Fibroblast of villous mesenchyme (primary cell): ENCODE measurements at places on chromosomes 3 and 15.

DNA sequence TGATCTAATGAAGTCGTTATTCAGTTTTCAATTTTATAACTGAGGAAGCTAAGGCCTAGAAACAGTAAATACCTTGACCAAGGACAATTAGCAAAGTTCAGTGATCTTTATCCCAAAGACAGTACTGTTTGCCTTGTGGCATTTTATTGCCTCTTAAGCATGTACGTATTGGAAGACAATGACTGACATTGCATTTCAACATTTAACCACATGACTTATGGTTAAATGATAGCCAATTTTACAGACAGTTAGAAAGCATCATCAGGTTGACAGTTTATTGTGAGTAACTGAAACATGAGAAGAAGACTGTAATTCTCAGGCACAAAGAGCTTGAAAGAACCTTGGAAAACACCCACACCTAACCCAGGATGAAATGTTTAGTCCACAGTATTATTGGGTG, 390.8 kb upstream of the ZNF385D start:
- no peak for DNase-seq

- DNase-seq = no peak
Observed at GRCh38 chr3:23162934-23163333, 40.2 kb upstream of the UBE2E2 start.

GRCh38 chr15:50219820-50220219, 37.8 kb downstream of the SLC27A2 start:
- peak; percentile 22 for DNase-seq

DNA sequence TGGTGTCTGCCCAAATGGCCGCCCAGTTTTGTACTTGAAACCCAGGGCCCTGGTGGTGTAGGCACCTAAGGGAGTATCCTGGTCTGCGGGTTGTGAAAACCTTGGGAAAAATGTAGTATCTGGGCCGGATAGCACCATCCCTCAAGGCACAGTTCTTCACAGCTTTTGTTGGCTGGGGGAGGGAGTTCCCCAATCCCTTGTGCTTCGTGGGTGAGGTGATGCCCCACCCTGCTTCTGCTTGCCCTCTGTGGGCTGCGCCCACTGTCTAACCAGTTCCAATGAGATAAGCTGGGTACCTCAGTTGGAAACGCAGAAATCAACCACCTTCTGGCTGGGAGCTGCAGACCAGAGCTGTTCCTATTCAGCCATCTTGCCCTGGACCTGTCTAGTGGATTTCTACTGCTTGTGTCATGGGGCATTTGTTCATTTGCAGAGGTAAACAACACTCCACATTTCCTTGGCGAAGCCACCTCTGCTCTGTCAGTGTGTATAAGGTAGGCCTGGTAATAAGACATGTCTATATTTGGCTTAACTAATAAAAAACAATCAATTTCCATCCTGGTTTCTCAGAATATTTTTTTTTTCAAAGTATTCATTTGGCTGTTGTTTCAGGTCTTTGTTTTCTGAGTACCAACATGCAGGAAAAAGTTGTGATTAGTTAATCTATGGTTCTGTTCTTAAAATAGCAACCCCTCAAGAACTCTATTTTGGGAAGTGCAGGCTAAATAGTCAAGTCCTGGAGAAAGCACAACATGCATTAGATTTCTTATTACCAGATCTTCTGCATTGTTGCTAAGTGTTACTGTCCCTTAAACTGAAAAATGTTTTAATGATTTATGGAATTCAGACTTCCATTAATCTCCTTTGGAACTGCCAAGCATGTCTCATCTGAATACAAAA, 304.3 kb downstream of the ZIC1 start:
- no peak for DNase-seq

GRCh38 chr3:98906230-98906629, 4.7 kb upstream of the DCBLD2 start:
- peak; percentile 74 for DNase-seq

DNA sequence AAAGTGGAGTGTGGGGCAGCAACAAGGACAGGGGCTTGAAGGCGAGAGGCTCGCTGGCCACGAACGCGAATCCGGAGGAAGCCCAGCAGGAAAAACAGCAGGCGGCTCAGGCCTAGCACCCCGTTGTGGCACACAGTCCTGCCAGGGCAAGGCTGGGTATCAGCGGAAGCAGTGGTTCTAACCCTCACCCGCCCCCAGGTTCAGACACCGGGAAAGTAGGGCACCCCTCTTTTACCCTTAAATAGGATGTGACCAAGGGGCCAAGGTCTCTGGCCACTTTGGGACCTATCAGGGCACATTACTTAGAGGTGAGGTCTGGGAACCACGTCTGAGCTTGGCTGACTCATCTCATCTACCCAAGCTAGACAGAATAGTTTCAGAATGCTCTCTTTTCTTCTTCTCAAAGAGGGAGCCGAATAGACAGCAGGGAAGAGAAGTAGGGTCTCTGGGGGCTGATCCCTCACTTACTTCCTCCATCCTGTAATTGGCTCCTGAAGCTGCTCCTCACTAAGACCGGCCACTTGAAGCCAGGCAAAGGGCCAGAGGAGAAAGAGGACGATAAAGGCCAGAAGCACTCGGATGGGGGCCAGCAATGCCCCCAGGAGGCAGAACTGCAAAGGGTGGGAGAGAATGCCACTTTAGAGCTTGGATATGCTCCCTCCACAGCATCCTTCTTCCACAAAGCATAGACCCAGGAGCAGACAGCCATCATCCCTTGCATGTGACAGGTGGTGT, 1.7 kb downstream of the LPCAT4 start:
- no peak for DNase-seq

GRCh38 chr3:178329936-178330335, 206.3 kb upstream of the KCNMB2 start:
- peak; percentile 66 for DNase-seq

DNA sequence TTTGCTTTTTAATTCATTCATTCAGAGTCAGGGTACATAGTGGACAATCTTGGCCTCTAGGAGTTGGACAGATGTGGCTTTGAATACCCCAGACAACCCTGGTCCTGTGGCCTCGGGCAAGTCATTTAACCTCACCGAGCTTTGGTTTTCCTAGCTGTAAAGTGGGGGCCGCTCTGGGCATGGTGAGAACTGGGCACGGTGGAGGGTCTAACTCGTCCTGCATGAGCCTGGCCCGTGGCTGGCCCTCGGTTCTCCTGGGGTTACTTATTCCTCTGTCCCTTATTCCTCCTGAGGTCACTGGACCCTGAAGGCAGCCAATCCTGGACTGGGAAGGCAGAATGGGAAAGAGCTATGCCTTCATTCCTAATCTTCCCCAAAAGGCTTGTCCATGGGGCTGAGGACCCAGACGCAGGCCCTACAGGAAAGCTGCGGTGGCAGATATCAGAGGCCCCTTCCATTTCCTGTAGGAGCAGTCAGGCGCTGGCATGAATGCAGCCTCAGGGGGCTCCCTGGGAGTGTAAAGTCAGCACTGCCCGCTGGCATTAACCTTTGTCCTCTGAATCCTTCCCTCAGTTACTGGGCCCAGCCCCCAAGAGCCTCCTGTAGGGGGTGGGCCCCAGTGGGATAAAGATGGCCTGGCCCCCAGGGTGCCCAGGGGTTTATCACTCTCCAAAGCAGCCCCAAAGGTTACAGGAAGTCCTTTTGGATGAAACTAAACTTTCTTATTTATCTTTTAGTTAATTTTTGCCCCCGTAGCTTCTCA, 17.9 kb upstream of the SEC13 start:
- DNase-seq = no peak

GRCh38 chr3:38374221-38374620, 27.6 kb downstream of the XYLB start:
- no peak for DNase-seq

GRCh38 chr15:39181056-39181747, 399.7 kb upstream of the THBS1 start:
- peak; percentile 30 for DNase-seq

- DNase-seq = no peak
Observed at GRCh38 chr3:133521946-133522345, 51.5 kb upstream of the CDV3 start.

GRCh38 chr15:48514103-48514816, 131.2 kb downstream of the FBN1 start:
- DNase-seq = peak; percentile 72

DNA sequence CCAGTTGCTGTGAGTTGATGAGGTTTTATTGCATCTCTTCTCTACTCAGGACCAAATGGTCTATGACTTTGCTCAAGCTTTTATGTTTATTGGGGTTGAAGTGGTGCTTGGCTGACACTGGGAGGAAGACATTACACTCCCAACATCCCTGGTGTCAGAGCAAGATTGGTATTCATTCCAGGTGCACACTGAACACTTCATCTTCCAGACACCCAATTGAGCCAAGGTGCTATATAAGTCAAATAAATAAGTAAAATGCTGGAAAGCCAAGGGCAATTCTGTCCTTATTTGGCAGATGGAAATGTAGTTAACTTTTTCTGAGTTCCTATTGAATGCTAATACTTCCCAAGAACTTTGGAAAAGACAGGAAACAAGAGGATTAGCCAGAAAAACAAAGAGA, 53.2 kb upstream of the CDV3 start:
- DNase-seq = no peak

DNA sequence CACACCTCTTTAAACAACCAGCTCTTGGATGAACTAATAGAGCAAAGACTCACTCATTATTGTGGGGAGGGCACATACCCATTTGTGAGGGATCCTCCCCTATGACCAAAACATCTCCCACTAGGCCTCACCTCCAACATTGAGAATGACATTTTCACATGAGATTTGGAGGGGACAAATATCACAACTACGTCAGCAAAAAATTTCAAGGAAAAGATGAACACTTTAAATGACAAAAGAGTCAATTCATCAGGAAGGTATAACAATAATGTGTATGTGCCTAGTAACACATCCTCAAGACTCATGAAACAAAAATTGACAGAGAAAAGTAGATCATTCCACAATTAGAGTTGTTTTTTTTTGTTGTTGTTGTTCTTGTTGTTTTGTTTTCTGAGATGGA, 38.4 kb upstream of the CHD2 start:
- no peak for DNase-seq

DNA sequence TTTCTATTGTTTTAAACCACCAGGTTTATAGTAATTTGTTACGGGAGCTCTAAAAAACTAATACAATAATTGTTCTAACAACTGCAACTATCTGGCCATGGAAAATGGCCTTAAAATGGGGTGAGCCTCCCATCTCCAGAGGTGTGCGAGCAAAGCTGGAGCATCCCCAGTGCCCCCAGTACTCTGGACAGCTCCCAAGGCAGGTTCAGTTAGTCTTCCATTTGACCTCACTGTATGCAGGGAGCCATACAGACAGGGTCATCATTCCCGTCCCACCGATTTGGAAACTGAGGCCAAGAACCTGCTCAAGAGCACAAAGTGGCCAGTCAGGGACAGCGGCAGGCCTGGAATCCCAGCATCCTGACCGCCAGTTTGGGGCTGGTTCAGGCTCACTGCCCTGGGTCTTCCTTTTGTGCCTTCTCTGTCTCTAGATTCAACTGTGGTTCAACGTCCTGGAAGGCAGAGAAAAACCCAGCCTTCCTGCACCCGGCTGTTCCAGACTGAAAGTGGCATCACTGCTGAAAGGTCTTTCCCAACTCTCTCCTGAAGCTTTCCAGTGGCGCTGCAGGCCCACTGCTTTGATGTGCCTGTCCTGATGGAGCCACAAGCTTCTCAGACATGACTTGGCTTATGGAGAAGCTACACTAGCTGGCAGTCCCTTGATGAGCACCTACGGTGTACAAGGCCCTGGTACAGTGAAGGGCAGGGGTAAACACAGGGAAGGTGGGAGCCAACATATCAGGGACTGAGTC, 76.6 kb upstream of the LINGO1 start:
- no peak for DNase-seq

GRCh38 chr3:49017971-49018706, at the start of gene DALRD3:
DALRD3 (minus strand) TSS chr3:49018580; CDS start chr3:49018564, 16 bp downstream.
- peak; percentile 60 for DNase-seq

GRCh38 chr3:49295489-49296058, 18.5 kb upstream of the C3orf62 start:
- DNase-seq = peak; percentile 59

DNA sequence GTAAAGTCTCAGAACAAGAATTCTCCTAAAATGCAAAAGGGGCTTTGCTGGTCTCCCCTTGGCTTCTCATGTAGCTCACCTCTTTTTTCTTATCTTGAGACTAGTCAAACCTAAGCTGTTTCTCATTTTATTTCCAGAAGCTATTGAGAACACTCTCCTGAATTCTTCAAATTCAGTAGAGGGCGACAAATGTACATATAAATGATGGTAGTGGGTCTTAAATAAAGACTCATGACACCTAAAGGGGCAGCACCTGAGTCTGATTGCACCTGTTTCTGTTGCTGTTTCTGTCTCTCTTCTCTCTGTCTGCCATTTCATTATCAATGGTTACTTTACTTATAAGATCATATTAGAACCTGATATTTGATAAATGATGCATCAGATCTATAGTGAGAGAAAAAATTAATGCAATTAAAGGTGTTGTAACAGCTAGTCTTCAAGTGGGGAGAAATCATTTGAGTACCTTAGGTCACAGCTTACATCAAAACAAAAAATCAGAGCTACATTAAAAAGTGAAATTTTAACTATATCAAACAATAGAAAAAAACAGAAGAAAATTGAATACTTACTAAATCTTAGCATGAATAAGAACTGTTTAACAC, 7.0 kb downstream of the ADIPOQ start:
- DNase-seq = peak; percentile 38

DNA sequence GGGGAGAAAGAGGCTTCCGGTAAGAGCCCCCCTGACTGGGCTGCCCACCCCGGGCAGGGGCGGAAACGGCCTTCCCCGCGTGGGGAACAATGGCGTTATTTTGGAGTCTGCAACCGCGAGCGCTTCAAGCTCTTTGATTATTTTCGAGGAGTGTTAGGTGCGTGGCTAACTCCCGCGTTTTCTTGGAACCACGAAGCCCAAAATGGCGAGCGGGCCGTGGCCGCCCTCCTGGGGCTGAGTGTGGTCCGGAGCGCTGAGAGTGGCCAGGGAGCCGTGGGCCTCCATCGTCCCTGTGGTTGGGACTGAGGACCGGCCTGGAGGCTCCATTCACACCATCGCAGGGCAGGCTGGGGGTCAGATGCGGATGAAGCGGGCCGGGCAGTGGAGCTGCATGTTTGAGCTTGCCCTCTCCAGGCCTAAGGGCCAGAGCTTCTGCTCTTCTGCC, 44.6 kb upstream of the POLG start:
- DNase-seq = no peak

DNA sequence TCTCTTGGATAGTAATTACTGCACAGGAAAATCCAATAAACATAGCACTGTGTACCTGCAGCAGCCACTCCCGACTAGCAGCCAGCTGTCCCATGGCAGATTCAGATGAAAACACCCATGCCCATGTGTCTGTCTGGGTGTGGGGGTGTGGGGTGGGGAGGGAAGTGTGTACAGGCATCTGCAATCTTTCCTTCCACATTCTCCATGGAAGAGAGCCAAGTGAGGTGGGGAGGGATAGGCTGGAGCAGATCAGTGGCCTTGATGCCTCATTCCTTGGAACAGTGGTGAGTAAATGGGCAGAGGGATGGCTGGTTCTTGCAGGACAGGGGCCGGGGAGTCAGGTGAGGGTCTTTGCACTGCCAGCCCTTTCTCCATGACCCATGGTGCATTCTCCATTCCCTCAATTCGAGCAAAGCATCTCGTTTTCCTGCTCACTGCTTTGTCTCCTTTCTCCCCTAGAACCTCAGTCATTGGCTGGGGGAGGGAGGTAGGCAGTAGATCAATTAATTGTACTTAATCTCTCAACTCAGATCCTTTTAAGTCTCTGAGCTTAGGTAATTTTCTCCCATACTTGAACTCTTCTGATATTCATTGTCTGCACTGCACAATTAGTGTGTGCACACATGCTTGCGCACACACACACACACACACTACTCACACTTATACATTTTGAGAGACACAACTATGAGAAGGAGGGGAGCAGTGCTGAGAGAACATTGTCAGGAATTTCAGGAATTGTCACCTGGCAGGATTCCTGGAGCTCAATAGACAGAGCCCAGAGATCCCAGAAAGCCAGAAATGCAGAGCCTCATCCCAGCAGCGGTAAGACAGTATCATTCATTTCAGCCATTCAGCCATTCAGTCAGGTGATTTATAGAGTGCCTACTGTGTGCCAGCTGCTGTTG, 31.9 kb downstream of the PDIA5 start:
- DNase-seq = no peak
